ENCODE measurements at places on chromosomes 2 and 18.
A peak's percentile ranks its signal among the peaks of the same experiment; 100 is the strongest.

- DNase-seq = no peak
Measured at GRCh38 chr2:217645896-217646295, 356.9 kb downstream of the TNS1 start.

DNA sequence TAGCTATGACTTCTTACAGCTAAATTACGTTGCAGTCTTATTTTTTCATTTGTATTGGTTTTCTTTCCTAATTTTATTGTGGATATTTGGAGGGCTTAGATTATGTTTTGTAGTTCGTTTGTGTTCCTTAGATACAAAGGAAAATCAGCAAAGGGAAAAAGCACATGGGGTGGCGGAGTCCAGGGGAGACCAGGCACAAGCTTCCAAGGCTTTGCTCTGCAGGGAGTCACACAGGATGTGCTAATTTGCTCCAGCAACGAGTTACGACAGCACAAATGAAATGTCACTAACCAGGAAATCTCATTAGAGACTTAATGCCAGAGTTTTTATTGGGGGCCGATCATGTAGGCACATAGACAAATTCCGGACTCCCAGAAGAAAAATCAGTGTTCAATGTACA, 60.5 kb upstream of the CABYR start:
- DNase-seq = no peak

DNA sequence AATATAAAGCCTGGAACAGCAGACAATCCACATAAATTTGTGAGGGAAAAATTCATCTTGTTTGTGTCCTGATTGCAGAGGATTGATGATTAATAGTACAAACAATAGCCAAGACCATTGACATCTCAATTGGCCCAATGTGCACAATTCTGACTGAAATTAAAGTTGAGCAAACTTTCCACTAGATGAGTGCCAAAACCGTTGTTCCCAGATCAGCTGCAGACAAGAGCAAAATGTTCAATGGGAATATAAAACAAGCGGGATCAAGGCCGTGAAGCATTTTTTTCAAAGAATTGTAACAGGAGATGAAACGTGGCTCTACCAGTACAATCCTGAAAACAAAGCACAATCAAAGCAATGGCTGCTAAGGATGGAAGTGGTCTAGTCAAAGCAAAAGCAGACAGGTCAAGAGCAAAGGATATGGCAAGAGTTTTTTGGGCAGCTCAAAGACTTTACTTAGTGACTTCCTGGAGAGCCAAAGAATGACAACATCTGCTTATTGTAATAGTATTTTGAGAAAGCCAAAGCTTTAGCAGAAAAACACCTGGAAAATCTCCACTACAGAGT, 55.9 kb upstream of the KIF5C start:
- no peak for DNase-seq

GRCh38 chr2:179824961-179825360, 36.5 kb downstream of the ZNF385B start:
- no peak for DNase-seq

- DNase-seq = peak; percentile 64
Measured at GRCh38 chr2:121722479-121722878, 14.2 kb downstream of the NIFK start.

DNA sequence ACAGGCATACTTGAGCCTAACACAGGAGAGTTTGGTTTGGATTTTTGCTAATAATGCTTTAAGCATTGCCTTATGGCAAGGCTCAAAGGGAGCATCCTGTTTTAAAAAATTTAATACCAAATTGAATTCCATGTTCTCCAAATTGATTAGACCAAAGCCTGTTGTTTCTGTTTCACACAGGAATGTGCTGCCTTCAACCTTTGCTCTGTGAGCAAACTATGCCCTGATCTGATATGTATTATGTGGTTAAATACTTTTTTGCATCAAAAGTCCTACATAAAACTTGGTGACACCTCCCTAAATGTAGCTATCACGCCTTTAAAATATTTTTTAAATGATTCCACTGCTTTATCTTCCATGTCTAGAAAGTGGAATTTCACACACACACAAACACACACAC, 691.4 kb downstream of the CPS1 start:
- DNase-seq = no peak

DNA sequence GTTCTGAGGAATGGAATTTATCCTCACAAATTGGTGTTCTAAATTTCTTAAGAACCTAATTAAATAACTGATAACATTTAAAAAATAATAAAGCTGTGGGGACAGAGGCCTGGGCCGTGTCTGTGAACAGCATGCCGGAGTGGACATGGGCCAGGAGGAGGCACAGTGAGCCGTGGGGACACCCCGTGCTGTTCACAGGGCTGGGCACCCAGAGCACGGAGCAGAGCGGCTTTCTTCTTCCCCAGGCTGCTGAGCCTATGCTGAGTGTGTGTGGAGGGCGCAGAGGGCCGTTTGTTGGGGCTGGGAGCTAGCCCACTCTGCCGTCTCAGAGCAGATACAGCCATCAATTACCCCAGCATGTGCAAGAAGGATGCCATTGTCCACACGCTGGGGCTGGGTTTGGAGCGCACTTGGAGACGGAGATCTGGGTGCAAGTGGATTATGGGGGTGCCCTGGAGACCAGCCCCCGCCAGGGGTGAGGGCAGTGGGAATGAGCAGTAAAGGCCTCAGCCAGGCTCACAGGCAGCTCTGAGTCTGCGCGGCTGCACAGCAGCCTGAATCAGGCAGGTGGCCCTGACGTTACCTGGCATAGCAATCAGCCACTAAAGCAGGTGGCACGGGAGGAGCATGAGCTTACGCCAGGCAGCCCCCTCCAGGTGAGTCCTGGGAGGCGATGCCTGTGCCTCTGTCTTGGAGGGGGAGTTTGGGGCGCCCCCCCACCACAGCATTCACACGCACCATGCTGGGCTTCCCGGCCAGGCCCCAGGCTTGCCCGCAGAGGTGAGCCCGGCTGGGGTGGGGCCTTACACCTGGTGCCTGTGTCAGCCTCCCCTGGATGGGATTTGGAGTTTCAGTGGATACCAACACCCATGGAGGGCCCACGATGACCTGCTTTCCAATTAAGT, 52.1 kb upstream of the SLC66A3 start:
- no peak for DNase-seq

GRCh38 chr2:84906108-84906899, 848 bp downstream of the TMSB10 start:
- peak; percentile 21 for DNase-seq

DNA sequence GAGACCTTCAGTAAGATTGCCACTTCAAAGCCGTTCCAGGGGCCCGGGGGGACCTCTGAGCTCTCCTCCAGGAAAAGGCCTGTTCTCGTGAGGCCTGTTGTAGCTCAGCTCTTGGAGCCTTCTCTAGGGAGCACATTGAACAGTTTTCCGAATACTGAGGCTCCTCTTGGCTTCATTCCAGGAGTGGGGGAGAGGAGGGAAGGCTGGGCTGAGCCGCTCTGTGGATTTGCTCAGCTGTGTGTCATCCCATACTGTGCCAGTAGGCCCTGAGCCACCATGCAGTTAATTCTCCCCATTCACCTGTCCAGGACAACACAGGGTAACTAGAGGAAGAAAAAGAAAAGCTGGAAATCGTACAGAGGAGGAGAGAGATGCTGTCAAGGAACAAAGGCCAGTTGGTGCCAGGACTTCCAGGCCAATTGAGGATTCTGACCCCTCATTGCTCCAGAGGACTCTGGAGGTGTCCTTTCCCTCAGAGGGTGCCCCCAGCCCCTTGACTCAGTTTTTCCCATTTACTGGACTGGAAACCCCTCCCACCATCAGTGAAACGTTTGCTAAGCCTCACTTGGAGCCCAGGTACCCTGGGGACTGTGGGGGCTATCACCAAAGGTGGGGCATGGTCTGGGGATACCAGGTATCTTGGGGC, 41.4 kb downstream of the HS1BP3 start:
- peak; percentile 48 for DNase-seq

DNA sequence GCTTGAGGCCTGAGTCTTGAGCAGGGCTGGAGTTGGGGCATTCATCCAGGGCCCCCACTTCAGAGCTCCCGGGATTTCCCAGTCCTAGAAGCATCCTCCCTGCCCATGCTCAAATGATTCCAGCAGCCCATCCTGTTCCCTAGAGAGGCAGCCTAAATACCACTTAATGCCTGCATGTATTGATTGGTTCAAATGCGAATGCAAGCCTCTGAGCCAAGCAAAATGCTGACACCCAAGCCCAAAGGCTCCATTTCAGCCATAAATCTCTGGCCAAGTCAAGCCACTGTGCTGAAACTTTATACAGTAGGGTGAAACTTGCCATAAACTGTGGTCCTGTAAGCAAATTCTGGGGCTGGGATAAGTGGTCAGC, 279.8 kb downstream of the CLIP4 start:
- DNase-seq = no peak

DNA sequence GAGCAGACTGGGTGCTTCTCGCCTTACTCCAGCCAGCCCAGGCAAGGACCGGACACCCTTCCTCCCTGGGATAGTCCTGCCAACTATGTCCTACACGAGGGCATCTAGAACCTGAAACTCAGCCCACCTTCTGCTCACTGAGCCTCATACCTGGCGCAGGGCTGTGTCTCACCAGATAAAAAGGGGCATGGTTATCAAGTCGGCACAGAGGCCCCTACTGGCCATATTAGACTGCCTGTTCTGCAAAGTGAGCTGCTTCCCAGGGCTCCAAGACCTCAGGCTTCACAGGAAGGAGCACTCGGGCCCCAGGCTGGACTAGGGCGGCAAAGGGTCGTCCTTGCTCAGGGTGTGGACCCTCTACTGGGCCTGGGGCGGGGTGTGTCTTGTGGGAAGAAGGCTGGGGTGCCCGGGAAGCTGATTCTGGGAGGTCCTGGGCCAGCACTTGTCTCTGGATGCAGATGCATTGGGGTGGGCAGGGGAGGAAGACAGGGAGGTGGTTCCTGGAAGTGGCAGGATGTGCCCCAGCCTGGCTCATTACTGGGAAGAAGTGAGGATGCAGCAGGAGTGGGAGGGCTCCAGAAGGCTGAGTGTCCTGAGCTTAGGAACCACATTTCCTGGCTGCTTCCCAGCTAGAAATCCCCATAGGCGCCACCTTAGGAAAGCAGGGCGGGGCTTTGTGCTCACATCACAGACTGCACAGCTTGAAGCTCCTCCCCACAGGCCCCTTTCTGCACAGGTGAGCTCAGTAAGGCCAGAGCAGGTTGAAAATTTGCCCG, 19.6 kb downstream of the EHD3 start:
- no peak for DNase-seq

DNA sequence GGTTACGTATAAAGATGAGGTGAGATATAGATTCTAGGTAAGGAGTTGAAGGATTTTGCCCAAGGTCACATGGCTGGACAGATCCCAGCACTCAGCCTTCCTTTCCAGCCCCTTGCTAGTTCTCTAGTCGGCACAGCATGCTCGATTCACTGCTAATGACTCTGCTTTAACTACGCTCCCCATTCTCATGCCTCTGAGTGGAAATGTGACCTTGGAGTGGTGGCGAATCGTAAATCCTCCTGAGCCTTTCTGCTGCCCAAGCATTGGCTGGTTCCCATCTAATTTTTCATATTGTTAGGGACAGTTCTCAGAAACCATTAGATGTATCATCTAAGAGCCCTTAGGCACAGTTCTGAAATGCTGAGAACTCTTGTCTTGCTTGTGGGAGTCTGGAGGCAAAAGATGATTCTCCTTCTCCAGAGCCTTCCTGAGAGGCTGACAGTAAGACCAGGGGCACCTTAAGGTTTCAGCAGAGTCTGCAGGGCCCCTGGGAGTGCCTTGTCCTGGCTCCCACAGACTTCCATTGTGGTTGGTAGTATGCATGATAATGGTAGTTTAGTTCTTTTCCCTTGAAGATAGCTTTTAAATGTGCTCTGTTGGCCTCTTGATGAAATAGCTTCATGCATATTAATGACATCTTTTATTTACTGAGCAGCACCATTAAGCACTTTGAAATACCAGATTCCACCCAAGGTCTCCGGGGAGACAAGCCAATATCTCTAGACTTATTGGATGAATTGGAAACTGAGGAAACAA, 377.8 kb upstream of the SLC14A2 start:
- no peak for DNase-seq

- DNase-seq = no peak
Measured at GRCh38 chr2:195756218-195756942, 99.4 kb downstream of the SLC39A10 start.

DNA sequence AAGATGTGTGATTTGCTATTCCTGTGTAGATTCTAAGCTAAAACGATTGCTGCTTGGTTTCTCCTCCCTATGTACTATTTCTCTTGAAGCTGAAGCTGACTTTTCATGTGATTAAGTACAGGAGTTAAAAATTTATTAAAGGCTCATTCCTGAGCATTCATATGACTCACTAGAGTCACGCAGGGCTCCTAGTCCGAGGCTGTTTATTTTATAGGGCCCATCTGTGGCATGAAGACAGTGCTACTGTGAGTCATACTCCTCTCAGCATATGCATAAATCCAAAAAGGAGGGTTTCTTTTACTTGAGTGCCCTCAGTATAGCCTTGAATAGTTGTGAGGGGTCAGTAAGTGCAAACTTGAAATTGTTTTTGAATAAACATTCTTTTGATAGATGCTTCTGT, 378.8 kb downstream of the PTPRM start:
- peak; percentile 81 for DNase-seq

DNA sequence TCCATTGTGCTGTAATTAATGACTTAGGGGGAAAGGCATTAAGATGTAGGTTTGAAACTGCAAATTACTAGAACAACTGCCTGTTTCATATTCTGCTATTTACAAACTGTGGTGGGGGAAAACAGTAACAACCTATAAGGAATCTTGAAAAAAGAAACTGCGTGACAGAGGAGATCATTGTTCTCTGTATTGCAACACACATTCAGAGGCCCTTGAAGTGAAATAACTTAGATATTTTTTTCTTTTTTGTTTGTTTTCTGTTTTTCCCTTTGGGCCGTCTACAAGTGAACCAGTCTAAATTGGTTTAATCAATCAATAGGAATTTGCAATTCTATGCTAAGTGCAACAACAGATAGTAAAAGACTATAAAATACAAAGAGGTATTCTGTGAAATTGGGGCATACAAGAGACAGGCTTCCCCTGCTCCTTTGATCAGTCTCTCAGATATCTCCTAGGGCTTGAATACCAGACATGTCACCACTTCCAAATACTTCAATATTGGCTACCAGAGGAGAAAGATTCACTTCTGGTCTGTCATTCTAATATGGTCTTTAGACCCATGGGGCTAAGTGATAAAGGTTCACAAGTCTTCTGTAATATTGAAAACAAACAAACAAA, 2055.1 kb upstream of the CELF4 start:
- no peak for DNase-seq

DNA sequence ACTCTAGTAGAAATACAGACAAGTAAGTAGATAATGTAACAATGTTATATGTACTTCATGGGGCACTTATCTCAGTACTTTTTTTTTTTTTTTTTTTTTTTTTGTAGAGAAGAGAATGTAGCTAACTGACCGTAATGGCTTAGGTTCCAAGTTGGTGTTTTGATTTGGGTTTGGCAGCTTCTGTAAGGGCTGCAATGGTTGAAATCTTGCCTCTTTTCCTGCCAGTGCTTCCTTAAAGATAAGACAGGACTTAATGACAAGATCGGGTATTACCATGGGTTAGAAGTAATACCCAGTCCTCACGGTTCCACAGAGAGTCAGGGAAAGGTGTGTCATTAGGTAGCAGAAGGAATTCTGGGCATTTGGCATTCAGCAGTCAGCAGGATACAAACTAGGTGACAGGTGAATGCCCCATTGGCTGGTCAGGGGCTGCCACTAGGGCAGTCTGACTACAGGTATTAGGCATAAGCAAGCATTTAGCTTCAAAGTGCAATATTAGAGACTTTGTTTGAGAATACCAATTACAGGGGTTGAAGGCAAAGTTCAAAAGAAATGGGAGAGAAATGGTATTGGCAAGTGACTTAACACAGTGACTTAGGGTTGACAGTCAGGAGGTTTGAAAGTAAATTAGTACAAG, 189.4 kb upstream of the RND3 start:
- no peak for DNase-seq
